ENCODE measurements at places on chromosomes 11 and 22.

DNA sequence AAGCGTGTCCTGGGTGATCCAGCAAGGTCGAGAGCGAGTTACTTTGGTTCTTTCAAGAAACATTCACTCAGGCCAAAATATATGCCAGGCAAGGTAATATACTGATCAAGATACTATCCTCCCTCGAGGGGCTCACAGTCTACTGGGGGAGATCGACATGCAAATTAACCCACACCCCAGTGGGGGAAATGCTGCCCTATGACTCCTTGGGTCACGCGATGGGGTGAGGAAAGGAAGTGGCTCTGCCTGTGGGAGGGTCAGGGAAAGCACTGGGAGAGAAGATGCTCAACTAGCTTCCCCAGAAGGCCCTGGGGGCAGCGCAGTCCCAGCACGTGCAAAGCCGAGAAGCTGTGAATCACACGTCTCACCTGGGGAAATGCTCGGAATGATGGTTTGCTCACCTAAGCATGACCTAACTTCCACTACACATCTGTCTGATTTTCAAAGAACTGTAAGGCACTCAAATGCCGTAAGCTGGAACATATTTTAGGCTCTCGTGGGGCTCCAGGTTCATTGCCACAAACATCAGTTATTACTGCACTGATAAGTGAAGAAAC, 130.7 kb downstream of the RCN1 start:
- DNase-seq, result no peak

DNA sequence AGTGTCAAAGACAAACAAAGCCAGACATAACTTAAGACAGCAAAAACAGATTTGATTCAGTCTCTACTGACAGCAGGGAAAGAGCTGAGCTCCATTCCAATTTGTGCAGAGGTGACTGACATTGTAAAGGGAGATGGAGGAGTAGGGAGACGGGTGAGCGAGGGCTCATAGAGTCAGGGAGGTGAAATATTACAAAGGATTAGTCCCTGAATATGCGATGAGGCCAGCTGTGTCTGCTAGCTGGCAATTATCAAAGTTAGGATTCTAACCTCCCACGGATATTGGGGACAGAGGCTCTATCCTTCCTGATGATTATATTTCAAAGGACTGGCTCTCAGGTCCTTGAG, 8.3 kb downstream of the PLAAT2 start:
- DNase-seq, result no peak

DNA sequence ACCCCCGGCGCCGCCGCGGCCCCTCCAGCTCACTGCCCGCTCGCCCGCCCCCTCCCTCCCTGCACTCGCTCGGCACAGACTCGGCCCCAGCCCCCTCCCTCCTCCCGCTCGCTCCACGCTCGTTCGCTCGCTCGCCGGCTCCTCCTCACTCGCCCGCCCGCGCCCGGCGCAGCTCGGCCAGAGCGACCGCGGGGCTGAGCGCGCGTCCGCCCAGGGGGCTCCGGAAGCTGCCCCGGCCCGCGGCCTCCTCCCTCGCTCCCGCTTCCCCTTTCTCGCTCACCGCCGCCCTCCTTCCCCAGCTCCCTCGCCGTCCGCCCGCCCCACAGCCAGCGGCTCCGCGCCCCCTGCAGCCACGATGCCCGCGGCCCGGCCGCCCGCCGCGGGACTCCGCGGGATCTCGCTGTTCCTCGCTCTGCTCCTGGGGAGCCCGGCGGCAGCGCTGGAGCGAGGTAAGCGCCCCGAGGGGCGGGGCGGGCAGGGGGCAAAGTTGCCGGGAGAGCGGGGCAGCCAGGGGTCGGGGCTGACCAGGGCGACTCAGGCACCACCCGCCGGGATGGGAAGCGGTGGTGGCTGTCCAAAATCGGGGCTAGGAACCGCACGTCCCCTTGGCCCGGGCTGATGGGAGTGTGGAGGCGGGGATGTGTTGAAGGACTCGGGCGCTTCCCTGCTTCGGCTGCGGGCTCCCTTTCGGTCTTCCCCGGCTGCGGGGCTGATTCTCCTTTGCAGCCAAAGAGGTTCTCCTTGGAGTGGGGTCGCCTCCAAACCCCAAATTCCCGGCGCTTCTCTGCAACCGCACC, at the start of gene SEZ6L:
SEZ6L (plus strand) TSS at position 148 of the 797 bp plus-strand sequence; CDS start at position 356, 208 bp downstream.
- no peak for DNase-seq

DNA sequence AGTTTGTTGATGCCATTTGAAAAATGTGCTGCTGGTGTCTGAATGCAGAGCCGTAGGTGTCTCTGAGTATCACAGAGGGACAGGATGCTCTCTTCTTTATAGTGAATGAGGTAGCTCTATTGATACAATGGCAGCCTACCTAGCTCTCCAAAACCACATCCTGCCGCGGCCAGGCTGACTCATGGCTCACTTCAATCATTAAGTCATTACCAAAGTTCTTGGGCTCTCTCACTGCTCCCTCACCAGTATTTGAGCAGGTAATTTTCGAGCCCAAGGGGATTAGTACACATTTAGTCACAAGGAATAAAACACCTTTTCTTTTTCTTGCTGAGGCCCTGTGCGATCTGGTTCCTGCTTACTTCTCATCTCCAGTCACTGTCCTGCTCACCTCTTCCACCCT, 509.0 kb upstream of the LARGE1 start:
- no peak for DNase-seq

DNA sequence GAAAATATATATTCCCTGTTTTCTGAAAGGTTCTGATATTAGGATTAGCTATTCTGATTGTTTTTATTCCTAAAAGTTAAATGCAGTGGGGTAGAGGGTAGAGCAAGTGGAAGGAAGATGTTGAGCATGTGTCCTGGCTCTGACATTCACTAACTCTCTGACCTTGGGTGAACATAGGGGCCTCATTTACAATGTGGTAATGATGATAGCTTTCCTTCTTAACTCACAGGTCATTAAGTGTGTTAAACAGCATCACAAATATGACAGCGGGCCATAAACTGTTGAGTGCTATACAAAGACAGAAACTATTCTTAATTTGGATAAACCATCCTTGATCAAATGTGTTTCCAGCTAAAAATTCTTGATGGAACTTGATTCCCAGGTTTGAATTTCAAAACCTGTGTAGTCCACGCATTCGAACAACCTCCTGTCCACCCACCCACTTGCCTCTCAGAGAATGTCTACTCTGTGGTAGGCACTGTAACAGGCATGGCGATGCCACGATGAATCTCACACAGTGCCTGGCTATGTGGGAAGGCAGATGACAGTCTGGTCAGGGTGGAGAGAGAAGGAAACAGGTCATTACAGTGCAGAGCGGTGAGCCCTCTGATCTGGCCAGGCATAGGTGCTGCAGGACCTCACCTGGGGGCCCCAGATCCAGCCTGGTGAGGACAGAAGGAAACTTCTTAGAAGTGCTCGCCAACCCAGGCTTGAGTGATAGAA, 19.3 kb upstream of the PEX26 start:
- no peak for DNase-seq

DNA sequence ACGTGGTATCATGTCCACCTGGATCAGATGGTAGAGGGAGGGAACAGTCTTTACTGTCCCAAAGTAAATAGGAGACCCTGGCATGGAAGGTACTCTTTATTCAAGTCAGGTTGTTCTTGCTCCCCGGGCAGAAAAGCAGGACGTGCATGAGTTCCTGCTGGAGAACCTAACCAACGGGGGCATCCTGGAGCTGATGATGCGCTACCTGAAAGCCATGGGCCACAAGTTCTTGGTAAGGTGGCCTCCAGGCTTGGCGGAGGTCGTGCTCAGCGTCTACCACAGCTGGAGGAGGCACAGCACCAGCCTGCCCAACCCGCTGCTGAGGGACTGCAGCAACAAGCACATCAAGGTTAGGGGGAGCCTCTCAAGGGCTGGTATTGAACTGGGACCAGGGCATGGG, 48.7 kb downstream of the CABIN1 start:
- DNase-seq, result no peak

- DNase-seq, result no peak
These were observed 83.1 kb downstream of the PTPRJ start for GRCh38 chr11:48063424-48063978.

Data from erythroblast (primary cell).